ENCODE measurements at places on chromosomes 5 and 9.

DNA sequence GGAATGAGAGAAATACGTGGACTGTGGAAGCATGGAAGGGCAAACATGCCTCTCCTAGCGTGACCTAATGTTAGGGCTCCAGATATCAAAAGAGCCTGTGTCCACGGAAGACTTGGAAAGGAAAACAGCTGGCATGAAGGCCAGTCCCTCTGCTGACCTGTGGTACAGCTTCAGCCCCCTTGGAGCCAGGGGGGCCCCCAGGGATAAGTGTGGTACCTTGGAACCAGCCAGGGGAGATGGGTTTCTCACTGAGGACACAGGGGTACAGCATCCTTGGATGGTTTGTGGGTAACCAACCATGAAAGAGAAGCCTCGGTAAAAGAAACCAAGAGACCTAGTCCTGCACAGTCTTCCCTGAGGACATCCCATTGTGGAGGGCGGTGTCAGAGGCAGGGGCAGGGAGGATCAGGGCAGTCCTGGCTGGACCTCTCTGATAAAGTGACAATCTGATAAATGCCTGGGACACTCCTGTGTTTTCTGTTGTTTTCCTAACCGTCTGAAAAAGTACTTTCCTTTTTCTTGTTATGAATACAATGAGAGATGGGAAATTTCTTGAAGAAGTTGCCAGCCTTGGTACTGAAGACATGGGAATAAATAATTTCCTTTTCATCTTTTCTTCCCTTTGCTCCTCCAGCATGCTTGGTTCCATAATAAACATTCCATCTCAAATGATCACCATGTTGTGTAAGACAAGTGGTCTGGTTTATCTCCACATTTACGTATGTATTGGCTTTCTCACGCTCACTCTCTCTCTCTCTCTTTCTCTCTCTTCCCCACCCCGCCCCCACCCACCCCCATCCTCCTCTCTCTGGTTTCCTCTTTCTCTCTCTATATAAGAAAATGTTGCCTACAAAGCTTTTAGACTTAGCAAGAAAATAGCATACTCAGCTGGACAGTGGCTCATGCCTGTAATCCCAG is 102.1 kb downstream of the SUSD1 start:
- no peak for DNase-seq

GRCh38 chr5:19795218-19795617 is 192.8 kb downstream of the CDH18 start:
- DNase-seq: no peak

GRCh38 chr5:10735569-10736276 is 25.3 kb downstream of the DAP start:
- no peak for DNase-seq

- DNase-seq: no peak
Observed at GRCh38 chr5:38364825-38365224, 106.5 kb downstream of the EGFLAM start.

GRCh38 chr9:27282269-27282668 is 14.7 kb downstream of the EQTN start:
- no peak for DNase-seq

GRCh38 chr5:96984506-96985192 is 48.8 kb downstream of the LNPEP start:
- DNase-seq: no peak

GRCh38 chr9:118533850-118534249 is 829.6 kb downstream of the TLR4 start:
- no peak for DNase-seq

Measured in stimulated activated CD8-positive, alpha-beta memory T cell treated with anti-CD3 and anti-CD28 coated beads, Interleukin-2, amount 100 ng/mL, for 48 hours (primary cell).